A673 (cell line): ENCODE measurements at places on chromosomes 11 and 22.

GRCh38 chr11:94771390-94771789, 3.2 kb downstream of the AMOTL1 start:
- no peak for DNase-seq

- no peak for DNase-seq
Observed at GRCh38 chr11:1852877-1853276, at the start of gene LSP1. Gene LSP1 (plus strand): TSS chr11:1853084. CDS start chr11:1853145, 61 bp downstream.

DNA sequence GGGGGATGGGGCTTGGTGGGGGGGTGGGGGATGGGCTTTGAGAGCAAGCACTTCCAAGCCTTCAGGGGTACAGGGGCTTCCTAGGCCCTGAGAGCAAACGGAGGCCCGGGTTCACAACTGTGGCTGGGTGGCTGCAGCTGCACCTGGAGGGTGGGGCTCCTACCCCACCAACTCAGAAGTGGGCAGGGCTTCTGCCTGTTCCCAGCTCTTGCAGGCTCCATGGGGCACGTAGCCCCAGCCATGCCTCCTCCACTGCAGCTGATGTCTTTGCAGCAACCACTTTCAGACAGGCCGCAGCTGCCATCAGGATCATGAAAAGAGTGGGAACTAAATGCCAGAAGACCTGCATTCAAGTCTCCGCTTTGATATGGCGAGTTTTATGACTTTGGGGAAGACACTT, 464.3 kb downstream of the NELL1 start:
- no peak for DNase-seq

GRCh38 chr11:134658481-134659225, 246.6 kb upstream of the B3GAT1 start:
- DNase-seq: no peak

- DNase-seq: no peak
Observed at GRCh38 chr11:12090061-12090591, 20.3 kb upstream of the MICAL2 start.
